ENCODE measurements at places on chromosomes 13 and 19.
A peak's percentile ranks its signal among the peaks of the same experiment; 100 is the strongest.

GRCh38 chr19:39137131-39137530 is 11.5 kb downstream of the PAK4 start:
- no peak for DNase-seq

DNA sequence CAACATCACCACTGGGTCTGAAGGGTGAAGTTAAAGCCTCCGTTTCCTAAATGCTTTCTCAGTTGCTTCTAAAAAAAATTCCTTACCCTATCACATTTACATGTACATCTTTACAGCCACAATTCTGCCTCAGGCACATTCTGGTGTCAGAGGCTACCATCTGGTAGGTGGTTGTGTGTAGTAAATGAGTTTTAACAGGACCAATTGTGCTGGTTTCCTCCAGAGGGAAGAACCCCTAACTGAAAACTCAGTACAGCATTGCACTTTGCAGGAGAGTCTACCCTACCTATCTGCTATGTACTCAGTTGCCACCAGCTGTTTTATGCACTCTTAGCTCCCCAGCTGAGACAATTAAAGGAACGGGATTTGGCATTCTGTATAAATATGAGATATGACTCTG is 1576.5 kb downstream of the PCDH9 start:
- no peak for DNase-seq

- DNase-seq: no peak
Measured at GRCh38 chr13:27978301-27978968, 9.3 kb upstream of the CDX2 start.

DNA sequence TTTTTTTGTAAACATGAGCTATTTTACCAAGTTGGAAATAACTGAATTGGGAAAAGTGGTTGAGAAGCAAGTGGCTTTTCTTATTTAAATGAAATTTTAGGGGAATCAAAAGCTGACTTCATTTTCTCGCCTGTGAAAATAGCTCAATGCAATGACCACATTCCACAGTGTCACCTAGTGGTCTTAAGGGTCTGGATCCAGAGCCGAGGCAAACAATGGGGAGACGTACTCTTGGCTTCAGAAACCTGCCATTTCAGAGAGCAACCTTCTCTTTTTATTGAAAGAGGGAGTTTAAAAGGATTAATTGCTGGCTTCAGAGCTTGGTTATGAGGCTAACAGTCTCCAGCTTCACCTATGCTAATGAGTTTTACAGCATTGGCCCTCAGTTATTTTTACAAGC is 39.7 kb upstream of the RXFP2 start:
- no peak for DNase-seq

DNA sequence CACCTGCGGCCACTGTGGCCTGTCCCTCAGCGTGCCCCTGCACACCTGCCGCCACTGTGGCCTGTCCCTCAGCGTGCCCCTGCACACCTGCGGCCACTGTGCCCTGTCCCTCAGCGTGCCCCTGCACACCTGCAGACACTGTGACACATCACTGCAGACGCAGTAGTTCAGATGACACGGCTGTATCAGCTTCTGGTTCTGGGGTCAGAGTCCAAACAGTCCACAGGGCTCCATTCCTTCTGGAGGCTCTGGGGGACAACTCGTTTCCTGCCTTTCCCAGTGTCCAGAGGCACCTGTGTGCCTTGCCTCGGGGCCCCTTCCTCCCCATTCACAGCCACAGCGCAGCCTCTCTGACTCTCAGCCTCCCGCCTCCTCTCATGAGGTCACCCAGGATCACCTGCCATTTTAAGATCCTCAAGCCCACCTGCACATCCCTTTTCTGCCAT is 5.5 kb downstream of the SF3A2 start:
- no peak for DNase-seq

DNA sequence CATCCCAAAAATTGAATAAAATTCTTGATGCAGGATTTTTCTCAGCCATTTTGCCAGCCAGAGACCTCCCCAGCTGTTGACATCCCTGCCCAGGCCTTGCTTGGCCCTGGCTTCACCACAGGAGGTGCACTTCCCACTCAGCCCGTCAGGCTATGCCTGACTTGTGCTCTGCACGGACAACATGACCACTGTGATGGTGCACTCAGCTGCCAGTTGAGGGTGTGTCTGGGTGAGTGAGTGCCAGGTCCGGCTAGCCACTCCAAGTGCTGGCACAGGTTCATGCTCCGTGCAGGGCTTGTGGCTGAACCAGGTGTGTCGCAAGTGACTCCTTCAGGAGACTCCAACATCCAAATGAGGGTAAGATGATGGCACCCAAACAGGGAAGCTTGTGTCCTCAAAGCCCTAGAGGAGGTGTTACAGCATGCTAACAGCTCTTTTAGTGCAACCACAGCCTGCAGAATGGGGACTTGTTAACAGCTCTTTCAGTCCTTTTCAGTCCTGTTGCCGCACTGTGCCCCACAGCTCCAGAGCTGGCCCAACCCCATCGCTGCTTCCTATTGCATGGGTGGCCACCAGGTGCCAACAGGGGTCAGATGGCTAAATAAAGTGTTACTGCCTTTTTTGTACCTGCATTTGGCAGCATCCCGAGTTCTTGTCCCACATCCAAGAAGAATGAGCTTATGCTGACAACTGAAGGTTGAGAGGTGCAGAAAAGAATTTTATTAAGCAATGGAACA is 380.7 kb downstream of the SLITRK5 start:
- no peak for DNase-seq

DNA sequence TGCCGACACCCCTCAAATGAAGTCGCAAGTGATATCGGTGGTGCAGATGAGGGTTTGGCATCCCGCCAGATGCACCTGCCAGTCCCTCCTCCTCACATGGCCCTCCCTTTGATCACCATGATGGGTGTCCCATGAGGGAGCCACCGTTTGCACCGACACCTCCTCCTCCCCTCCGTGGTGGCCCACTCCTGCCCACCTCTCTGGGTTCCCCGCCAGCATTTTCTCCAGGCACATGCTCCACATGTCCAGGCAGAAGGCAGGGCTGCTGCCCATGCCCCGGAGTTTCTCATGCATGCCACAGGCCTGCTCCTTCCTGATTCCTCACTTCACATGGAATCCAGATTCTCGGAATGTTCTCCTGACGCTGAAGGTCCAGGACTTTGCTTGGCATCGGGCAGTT is 49.3 kb downstream of the COL4A2 start:
- DNase-seq: no peak

DNA sequence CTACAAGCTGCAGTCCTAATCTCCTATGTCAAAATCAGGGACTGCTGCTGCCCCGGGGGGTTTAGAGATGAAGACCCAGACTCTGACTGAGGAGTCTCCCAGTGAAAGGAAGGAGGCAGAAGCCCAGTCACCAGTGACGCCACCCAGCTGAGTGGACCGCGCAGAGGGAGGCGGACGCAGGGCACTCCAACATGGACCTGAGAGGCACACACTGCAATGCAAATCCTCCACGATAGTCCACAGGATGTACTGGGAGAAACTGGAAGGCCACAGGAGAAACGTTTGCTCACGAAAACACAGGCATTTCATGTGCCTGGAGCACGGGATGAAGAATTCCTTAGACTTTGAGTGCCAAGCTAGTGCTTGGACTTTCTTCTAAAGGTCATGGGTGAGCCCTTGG is 58.3 kb downstream of the IRS2 start:
- DNase-seq: no peak

- DNase-seq: no peak
Measured at GRCh38 chr19:44677019-44677811, 5.9 kb downstream of the CEACAM19 start.

GRCh38 chr13:40878823-40879222 is 89.4 kb downstream of the SLC25A15 start:
- no peak for DNase-seq

DNA sequence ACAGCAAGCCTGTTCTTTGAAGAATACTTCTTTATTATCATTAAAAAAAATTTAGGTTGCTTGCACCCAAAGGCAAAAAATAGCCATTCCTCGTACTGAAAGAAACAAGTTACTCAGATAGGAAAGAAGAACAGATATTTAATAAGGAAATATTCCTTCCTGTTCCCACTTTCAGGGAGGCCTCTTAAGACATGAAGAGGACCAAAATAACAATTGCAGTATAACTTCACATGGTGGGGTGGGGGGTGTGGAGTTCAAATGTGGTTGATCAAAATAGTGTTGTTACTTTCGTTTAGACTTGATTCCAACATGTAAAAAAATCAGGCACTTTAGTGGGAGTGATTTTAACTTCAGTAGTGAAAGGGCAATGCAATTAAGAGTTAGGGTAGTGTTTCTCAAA is 3.6 kb downstream of the RGCC start:
- no peak for DNase-seq

DNA sequence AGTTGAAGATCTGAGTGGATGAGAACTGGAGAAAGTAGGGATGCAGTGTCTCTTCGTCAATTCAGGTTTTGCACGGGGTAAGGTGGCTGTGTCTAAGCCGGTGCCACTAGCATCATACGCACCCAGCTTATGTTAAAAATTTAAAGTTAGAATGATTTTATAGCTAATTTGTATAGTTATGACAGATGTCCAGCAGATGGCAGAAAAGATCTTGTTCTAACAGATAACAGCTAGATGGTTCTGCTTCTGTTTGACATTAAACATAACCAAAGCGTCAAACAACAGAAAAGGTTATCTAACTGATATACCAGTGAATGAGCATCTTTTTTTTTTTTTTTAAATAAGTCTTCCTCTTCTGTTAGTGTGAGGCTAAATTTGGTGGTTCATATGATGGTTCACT is 18.8 kb upstream of the EDDM13 start:
- no peak for DNase-seq

GRCh38 chr19:32919365-32919764 is 49.8 kb upstream of the SLC7A9 start:
- DNase-seq: no peak

GRCh38 chr19:35044317-35045117 is 3.0 kb downstream of the HPN start:
- DNase-seq: peak; percentile 20

DNA sequence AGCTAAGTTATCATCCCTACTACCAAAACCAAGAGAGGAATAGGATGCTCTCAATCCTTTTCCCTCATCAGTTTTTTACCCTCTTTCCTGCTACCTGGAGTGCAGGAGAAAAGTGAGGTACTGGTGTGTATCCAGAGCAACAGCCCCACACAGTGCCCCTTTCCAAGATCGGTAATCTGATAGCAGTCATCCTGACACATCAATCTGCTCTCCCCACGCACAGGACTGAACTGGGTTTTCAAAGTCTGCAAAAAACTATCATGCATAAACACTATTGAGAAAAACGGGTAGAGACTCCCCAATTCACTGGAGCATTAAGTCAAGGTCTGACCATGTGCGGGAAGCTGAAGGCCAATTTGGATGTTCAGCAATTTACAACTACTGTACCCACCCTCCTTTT is 284.8 kb downstream of the RBM26 start:
- no peak for DNase-seq

DNA sequence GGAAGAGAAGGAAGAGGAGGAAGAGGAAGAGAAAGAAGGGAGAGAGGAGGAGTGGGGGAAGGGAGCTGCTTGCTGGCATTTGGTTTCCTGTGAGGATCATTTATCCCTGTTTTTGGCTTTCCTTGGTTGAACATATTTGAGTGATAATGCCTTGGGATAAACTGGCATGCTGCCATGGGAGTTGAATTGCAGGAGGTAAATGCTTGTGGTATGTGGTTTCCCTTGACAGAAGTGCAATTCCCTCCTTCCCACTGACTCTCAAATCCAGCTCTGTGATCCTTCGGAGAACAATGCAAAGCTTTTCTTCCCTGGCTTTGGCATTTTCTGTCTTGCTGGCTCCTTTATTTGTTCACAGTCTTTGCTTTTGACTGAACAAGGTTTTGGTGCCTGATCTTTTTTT is 27.2 kb upstream of the CBY2 start:
- DNase-seq: no peak

DNA sequence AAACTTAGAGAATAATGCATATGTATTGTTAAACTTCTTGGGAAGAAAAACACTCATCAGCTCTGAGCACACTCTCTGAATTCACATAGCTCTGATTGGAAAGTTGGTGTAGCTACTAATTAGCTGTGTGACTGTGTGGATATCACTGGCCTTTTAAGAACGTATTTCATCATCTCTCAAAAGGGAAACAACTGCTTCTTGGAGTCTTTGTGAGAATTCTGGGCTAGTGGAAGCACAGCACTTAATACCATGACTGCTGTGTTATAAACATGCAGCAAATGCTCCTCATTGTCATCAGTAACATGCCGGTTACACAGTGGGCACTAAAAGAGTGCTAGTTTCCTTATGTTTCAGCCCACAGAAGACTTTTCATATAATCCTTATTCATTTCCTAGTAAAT is 220.9 kb upstream of the CSNK1A1L start:
- no peak for DNase-seq

DNA sequence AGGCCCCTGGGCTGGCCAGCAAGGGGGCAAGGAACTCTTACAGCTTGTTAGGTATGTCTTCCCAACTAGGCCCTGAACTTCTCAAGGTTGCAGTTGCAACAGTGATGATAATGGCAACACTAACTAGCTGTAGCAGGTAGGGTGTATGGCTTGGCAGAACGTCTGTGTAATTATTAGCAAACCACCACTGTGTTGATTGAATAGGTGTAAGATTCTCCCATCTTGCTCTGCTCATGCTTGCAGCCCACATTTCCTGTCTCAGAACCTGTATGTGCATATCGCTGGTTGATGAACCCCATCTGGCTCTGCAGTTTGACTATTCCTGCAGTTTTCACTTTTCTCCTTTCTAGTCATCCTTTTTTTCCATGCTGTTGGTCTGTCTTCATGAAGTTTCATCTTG is 178.8 kb downstream of the KATNAL1 start:
- no peak for DNase-seq

DNA sequence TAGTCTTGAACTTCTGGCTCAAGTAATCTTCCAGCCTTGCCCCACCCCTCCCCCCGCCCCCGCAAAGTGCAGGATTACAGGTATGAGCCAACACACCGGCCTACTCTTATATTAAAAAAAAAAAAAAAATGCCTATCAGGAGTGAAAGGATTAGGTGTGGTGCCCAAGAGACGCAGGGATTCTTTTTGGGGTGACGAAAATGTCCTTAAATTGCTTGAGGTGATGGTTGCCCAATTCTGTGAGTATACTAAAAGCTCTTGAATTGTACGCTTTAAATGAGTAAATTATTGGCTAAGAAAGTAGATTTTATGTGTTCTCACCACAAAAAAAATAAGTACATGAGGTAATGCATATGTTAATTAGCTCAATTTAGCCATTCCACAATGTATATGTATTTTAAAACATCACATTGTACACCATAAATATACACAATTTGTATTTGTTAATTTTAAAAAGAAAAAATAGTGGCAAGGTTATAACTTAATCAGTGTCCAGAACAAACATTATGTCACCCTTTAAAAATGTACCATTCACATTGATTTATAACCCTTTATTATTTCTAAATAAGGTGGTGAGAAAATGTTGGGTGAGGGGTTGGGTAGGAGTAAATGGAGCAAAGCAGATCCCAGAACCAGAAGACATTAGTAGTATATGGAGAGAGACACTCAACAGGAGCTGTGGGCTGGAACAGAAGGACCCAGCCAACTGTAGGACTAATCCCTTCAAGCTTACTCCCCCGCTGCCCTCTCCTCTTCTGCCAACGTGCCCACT is 3.9 kb downstream of the IGSF23 start:
- DNase-seq: no peak
